Renal pelvis (tissue), 12 donors: ENCODE measurements at places on chromosomes 1 and 21. TPM values are rescaled to one million over a fixed set of nuclear protein-coding genes. Genes with fewer than 3 reads are reported as not detected.

The IRF6 gene
- polyA plus RNA-seq, result 20.6 TPM

The CRP gene
- polyA plus RNA-seq, result not detected

The SLC44A5 gene
- 14.2 TPM for polyA plus RNA-seq

The CFHR5 gene
- polyA plus RNA-seq, result not detected

The F3 gene
- polyA plus RNA-seq, result 41.2 TPM

The LRRC38 gene
- not detected for polyA plus RNA-seq

The SPAG17 gene
- 12.6 TPM for polyA plus RNA-seq

The HSF2BP gene
- 1.7 TPM for polyA plus RNA-seq

The TCHH gene
- 0.04 TPM for polyA plus RNA-seq
